Activated effector memory CD4-positive, alpha-beta T cell treated with Interleukin-2 at 50 U/mL for 16 hours (primary cell): ENCODE measurements at places on chromosomes 2 and 18.

- no peak for DNase-seq
Measured at GRCh38 chr2:120367649-120368048, 21.7 kb downstream of the INHBB start.

- DNase-seq, result no peak
Measured at GRCh38 chr2:129895526-129896082, 83.9 kb upstream of the RAB6C start.

GRCh38 chr2:62787386-62787785 is 81.9 kb downstream of the EHBP1 start:
- DNase-seq, result no peak

DNA sequence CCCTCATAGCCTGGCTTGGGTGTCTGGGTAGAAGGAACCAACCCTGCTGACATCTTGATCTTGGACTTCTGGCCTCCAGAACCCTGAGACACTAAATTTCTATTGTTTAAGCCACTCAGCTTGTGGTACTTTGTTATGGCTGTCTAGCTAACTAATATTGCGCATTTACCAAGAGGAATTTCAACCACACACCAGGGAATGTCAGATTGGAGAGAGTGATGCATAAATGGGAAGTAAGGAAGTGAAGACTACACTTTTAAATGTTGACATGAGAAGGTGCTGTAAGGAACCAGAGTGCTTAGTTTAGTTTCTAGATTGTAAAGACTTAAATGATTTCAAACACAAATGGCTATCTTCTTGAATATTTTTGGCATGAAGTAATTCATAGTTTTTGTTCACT is 98.9 kb upstream of the ITGB6 start:
- DNase-seq, result no peak

- no peak for DNase-seq
Measured at GRCh38 chr2:11967946-11968465, 221.6 kb downstream of the LPIN1 start.

DNA sequence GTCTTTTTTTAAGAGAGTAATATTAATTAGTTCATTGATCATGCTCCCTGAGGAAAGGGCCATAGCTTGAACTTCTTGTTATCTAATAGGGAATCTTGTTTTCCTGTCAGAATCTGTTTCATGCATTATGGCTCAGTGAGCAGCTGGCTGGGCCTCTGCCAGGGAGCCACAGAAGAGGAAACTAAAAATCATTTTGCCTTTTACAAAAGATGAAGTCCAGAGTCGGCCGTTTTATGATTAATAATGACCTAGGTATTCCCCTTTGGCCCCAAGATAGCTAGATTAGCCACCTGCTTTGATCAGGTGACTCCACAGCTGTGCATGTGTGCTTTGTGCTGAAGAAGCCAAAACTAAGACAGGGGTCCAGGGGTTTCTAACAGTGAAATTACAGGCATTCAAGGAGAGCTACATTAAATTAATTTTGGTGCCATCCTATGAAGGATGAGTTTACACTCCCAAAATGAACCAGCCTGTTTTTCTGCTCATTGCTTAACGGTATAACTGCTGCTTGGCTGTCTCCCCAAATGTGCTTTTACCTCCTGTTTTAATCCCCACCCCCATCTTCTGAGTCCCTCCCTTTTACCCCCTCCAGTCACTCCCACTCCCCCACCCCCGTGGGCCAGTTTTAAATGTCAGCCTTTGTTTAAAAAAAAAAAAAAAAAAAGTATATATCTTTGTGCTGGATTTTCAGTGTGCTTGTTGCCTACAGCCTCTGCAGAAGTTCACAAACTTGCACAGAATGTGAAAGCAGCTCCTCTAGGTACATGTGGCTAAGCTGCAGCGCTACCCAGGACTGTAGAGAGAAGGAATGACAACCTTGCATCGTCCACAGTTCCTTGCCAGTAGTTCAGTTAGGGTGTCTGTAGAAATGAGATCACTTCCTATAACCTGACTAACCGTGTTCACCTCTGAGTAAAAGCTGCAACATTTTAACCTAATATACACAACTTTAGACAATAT is 93.1 kb downstream of the CABLES1 start:
- DNase-seq, result no peak

DNA sequence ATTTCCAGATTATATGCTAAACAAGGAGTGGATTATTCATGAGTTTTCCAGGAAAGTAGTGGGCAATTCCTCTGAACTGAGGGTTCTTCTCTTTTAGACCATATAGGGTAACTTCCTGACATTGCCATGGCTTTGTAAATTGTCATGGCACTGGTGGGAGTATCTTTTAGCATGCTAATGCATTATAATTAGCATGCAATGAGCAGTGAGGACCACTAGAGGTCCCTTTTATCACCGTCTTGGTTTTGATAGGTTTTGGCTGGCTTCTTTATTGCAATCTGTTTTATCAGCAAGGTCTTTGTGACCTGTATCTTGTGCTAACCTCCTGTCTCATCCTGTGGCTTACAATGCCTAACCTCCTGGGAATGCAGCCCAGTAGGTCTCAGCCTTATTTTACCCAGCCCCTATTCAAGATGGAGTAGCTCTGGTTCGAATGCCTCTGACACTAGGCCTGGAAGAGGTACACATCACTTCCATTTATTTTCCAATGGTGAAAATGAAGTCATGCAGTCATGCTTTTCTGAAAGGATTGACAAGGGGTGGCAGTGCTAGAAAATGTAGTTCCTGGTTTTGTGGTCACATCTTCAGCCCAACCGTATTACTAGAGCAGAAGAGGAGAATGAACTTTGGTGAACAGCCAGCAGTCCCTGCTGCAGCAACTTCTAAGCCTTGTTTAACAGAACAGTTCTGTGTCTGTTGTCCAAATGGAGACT is 26.6 kb upstream of the ITGA4 start:
- no peak for DNase-seq

- DNase-seq, result no peak
Measured at GRCh38 chr2:64823794-64824193, 165.4 kb upstream of the SLC1A4 start.

- no peak for DNase-seq
Measured at GRCh38 chr18:37663446-37663845, 97.8 kb upstream of the CELF4 start.

- DNase-seq, result no peak
Measured at GRCh38 chr2:127404466-127405254, 13.6 kb upstream of the PROC start.

DNA sequence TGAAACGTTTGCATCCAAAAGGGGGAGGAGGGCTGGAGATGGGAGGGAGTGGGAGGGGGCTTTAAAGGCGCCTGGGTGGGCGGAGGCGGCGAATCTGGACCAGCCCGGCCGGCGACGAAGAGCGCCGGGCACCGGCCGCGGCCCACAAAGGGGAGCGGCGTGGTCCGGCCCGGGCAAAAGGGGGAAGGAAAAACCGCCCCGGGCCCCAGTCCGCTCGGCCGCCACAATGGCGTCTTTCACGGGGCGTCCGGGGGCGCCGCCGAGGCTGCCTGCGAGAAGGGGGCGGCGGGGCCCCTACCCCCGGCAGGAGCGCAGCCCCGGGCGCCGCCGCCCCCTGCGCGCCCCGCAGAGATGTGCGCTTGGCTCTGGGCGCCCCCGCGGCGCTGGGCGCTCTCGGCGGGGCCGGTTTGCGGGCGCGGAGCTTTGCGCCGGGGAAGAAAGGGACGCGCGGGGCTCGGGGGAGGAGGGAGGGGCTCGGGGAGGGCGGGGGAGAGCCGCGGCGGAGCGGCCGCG is 108.1 kb upstream of the KCTD1 start:
- DNase-seq, result no peak

DNA sequence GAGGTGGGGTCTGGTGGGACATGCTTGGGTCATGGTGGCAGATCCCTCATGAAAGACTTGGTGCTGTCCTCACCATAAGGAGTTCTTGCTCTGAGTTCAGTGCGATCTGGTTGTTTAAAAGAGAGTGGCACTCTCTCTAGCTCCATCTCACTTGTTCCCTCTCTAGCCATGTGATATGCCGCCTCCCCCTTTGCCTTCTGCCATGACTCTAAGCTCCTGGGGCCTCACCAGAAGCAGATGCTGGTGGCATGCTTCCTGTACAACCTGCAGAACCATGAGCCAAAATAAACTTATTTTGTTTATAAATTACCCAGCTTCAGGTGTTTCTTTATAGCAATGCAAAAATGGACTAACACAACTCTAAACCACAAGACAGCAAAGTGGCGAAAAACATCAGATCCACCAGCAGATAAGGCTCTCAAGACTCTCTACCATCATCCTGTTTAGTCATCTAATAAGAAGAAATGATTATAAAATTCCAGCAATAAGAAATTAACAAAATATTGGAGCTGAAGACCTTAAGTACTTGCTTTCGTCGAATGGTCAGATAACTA is 75.5 kb downstream of the OLA1 start:
- no peak for DNase-seq

DNA sequence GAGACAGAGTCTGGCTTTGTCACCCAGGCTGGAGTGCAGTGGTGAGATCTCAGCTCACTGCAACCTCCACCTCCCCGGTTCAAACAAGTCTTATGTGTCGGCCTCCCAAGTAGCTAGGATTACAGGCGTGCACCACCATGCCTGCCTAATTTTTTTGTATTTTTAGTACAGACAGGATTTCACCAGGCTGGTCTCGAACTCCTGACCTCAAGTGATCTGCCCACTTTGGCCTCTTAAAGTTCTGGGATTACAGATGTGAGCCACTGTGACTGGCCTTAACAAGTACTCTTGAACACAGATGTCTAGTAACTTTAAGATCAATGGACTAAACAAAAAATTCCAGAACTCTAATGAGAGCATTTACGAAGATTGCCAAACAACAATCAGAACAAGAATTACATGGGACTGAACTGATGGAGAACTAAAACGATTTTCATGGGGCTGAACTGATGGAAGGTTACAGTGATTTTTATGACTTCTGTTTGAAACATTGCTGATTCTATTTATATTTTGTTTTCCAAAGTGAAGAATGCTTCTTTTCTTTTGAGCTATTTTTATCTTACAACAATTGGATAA is 46.5 kb upstream of the ST3GAL5 start:
- no peak for DNase-seq

DNA sequence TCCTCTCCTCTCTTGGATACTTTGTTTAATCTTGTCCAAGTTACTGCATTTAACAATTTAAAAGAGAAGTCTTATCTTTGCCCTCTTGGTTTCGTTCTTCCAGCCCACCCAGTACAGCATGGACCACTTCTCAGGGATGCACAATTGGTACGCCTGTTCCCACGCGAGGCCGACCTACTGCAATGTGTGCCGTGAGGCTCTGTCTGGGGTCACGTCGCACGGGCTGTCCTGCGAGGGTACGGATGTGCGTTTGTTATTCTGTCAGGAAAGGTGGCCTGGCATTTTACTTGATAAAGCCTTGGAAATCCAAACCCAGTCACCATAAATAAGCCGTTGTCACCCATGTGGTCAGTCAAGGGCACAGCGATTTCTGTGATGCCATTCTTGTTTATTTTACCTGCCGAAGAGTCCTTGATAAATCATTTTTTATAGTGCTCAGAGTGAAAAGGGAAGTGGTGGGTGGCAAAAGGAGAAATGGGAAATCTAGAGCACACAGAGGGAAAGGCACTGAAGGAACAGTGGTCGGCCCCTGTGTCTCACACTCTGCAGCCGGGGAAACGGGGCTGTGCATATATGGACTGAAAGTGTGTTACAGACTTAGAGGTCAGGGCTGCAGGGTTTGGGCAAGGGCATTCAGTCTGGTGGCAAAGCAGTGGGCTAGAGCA is 80.5 kb downstream of the DGKD start:
- no peak for DNase-seq

DNA sequence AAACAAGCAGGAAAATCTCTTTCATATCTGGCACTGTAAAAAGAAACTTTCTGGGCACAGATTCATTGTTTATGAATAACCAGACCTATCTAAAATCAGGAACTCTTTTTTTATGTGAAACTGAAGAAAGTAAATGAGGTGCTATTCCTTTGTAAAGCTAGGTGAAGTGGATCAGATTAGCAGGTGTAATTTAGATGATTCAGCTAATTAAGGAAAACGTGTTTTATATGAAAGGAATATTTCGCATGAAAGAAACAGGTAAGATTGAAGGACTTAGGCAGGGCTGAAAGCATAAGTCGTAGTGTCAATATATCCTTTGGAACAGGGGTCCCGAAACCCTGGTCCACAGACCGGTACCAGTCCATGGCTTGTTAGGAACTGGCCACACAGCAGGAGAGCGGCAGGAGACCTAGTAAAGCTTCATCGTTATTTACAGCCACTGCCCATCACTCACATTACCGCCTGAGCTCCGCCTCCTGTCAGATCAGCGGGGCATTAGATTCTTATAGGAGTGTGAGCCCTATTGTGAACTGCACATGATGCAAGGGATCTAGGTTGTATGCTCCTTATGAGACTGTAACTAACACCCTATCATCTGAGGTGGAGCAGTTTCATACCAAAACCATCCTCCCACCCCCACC is 20.3 kb upstream of the XIRP2 start:
- DNase-seq, result no peak

DNA sequence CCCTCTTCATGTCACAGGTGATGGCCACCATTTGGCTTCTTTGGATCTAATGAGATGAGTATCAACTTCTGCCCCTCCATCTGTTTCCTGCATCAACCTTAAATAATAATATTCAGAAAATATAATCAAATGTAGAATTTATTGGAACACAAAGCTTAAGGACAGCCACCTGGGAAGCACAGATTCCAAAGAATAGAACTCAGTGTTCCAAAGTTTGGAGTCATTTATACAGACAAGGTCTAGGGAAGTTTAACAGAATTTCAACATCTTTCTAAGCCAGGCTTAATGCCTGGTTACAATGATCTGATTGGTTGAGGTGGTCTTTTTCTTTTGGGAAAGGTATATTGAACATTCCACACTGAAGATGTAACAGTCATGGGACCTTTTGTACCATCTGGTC is 218.0 kb upstream of the PIEZO2 start:
- DNase-seq, result no peak

DNA sequence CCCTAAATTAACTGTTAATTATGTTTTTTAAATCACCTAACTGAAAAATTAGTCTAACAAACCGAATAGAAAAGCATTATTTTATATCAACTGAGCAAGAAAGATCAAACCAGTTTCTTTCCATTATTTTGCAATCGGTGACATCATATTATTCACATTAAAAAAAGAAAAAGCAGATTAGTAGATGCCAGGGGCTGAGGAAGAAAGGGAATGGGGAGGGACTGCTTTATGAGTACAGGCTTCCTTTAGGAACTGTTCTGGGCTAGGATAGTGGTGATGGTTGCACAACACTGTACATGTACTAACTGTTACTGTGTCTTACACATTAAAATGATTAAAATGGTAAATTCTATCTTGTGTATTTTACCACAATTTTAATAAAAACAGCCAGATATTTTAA is 59.3 kb downstream of the COBLL1 start:
- no peak for DNase-seq

DNA sequence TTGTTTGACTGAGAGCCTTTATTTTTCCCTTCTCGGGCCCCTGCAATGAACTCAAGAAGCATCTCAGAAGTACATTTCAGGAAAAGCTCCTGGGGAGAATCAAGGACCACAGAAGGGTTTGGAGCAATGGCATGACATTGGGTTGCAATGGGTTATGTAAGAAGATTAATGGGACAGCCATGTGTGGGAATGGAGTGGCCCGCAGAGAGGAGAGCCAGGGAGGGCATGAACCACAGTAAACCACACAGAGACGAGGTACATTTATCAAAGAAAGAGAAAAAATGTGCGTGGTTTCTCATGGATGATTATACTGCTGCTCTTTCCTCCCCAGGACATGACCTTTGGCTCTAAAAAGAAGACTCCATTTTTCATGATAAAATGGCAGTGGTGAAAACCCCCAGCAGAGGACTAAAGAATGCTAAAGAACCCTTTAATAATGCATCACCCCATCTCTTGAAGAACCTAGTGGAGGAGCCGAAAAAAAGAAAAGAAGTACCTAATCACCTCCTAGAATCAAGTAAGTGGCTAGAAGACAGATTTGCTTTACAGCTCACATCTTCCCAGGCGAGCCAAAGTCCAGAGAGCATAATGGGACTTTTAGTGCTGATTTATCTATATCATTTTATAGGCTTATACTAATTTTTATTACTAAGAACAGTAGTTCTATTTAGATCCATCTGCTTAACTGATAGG is 1.7 kb downstream of the CFAP221 start:
- DNase-seq, result no peak
